ENCODE measurements at places on chromosomes 7 and 10.

- no peak for DNase-seq
These were observed 221.0 kb downstream of the GLRX3 start for GRCh38 chr10:130357226-130357625.

DNA sequence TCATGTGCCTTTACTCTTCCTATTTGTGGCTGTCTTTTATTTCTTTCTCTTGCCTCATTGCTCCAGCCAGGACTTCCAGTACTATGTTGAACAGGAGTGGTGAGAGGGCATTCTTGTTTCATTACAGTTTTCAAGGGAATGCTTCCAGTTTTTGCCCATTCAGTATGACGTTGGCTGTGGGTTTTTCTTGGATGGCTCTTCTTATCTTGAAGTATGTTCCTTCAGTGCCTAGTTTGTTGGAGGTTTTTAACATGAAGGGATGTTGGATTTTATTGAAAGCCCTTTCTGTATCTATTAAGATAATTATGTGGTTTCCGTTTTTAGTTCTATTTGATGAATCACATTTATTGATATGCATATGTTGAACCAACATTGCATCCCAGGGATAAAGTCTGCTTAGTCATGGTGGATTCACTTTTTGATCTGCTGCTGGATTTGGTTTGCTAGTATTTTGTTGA lies 96.8 kb downstream of the GLCCI1 start:
- no peak for DNase-seq

DNA sequence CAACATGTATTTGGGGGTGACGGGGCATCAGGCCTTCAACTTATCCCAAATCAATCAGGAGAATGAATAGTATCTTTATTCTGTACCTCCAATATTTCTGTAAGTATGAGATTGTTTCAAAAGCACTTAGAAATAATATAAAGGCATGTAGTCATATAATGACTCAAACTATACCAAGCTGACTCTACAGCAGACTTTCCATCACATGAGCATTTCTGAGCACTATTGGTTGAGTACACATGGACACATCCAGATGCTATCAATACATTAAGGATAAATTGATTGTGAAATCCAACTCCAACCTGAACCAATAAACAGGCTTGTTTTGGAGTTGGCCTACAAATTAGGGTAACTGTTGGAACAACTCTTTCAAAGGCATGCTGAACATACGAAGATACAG lies 229.4 kb downstream of the SFMBT2 start:
- DNase-seq, result no peak

- DNase-seq, result no peak
These were observed 3.3 kb upstream of the MEST start for GRCh38 chr7:130488392-130489139.

DNA sequence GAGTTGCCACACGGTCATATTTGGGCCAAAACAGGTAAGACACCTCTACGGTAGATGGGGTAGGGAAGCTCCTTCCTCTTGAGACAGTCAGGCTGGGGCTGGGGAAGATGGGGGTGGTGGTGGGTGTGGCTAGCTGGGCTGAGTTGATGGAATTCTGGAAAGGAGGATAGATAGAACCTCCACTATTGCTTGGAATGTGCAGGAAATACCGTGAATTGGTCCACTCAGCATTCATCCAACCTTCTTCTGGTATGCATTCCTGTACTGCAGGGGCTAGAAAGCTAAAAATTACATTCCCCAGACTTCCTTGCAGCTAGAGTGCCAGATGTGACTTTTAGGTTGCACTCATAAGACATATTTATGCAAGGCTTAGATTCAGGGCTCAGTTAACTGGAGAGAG lies 24.8 kb downstream of the TLX1 start:
- DNase-seq, result no peak

- DNase-seq, result no peak
These were observed 2.2 kb downstream of the MAP3K8 start for GRCh38 chr10:30436191-30436611.

DNA sequence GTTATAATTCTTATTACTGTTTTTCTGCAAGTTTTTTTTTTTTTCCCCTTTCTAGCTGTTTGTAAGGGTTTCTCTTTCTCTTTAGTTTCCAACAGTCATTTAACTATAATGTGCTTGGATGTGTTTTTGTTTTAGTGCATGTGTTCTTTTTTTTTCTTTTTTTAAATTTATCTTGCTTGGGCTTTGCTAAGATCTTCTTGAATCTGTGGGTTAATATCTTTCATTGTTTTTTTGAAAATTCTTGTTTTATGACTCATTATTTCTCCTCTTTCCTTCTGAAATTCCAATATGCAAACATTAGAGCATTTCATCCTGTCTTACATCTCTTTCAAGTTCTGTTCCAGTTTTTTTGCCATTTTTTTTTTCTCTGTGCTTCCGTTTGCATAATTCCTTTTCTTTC lies 5.7 kb upstream of the HK1 start:
- no peak for DNase-seq

- DNase-seq, result no peak
These were observed 9.5 kb upstream of the ASAH2 start for GRCh38 chr10:50260791-50261281.

DNA sequence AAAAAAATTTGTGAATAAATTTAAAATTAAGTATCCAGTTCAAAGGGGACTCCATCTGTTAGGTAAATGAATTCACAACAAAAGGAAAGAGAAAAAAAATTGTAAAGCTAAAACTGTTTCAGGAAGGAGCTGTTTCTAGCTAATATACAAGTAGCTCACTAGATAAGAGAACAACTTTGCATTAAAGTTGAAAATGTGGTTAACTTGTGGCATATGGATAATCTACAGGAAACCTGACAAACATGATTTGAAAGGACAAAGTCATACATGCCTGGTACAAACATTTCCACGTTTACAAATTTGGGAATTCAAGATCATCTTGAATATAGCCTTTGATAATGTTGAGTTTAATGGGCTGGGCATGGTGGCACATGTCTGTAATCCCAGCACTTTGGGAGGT lies 8.9 kb downstream of the NT5C3A start:
- DNase-seq, result no peak

DNA sequence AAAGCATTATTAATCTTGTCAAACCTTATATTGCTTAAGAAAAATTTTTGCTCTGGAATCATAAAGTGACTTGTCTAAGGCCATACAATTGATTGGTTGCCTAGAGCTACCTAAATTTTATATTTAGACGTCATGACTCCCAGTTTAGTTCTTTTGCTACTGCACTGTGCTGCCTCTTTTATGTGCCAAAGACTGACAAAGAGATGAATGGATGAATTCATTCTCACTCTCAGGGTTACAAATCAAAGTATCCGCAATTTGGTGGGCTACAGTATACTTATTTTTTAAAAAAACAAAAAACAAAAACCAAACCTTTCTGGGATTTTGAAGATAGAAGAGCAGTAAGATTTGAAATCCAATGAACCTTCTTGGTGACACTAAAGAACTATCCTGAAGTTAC lies 27.7 kb upstream of the TMEM229A start:
- DNase-seq, result no peak

GRCh38 chr7:35702541-35702940 lies 7.6 kb upstream of the HERPUD2 start:
- no peak for DNase-seq

DNA sequence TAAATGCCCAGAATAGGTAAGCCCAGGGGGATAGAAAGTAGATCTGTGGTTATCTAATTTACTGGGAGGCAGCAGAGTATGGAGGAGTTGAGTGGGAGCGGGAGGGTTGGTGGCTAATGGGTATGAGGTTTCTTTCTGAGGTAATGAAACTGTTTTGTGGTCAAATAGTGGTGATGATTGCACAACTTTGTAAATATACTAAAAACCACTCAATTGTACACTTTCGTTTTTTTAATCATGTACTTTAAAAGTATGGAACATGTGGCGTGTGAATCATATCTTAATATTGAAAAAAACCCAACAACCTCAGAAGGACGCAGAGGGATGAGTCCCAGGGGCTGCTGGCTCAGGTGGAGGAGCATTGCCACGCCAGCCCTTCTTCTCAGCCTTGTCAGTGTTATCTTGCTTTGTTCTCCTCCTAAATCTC lies 118.1 kb downstream of the WDR11 start:
- DNase-seq, result no peak

DNA sequence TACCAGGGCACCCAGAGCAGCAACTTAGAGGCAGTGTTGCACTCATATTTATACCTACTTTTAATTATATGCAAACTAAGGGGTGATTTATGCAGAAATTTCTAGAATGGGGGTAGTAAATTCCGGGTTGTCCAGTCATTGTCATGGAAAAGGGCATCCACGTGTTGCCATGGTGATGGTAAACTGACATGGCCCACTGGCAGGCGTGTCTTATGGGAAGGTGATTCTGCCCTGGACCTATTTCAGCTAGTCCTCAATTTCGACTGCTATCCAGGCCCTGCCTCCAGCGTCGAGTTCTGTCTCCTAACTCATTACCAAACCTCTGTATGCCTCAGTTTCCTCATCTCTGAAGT lies 12.8 kb downstream of the SNX8 start:
- DNase-seq, result no peak

GRCh38 chr10:25820472-25820871 lies 113.6 kb upstream of the MYO3A start:
- DNase-seq, result no peak

DNA sequence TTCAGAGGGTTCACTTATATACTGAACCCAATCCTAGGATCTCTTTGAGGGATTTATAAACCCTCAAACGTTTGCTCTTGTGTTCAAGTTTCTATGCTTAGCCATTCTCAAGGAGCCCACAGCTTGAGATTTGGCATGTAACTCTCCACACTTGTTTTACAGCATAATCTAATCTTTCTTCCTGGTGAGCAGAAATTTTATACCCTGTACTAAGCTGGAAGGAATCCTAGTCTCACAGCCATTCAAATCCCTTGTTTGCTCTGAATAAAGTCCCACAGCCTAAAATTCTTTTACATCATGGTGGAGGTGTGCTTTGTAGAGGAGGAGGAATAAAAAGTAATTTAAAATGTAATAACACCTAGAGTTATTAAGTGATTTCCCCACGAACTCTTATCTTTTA lies 5.3 kb upstream of the AGR2 start:
- no peak for DNase-seq

GRCh38 chr7:39735903-39736302 lies 112.5 kb downstream of the RALA start:
- no peak for DNase-seq

GRCh38 chr7:100965723-100966541 lies 3.4 kb upstream of the MUC12 start:
- no peak for DNase-seq

- no peak for DNase-seq
These were observed 4.1 kb upstream of the SFR1 start for GRCh38 chr10:104117839-104118323.

DNA sequence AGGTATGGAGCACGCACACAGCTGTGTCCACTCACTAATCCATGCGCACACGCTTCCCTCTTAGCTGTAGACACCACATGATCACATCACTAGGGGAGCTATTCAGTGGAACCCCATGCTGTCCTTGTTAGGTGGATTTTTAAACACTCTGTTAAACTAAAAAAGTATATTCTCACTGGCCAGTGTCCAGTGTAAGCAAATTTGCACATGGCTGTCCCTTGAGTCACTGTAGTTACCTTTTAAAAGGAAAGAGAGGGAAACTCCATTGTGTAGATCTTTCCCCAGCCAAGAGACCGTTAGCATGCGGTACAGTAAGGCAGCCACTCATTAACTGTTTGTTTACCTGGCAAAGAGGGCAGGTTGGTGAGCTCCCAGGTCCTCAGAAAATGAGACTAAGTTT lies 81.6 kb upstream of the INSYN2A start:
- DNase-seq, result no peak

- no peak for DNase-seq
These were observed 86.2 kb upstream of the PPIF start for GRCh38 chr10:79260811-79261740.

GRCh38 chr10:2688958-2689357 lies 378.4 kb upstream of the PFKP start:
- no peak for DNase-seq

DNA sequence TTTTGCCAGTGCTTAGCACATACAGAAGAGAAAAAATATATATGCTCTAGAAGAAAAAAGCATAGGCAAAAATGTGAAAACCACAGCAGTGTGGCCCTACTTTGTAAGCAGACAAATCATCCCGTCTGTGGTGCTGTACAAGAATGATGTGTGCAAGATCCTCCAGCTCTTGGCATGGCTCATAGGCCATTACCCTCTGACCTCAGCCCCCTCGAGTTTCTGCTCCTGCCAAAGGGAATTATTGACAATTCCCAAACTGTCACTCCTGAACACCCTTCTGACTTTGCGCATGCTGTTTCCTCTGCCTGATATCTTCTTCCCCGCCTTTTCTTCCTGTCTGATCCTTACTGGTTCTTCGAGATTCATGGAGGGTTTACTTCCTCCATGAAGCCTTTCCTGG lies 27.1 kb downstream of the PLA2G12B start:
- no peak for DNase-seq

GRCh38 chr10:43607199-43607573 lies 948 bp downstream of the ZNF485 start:
- no peak for DNase-seq

DNA sequence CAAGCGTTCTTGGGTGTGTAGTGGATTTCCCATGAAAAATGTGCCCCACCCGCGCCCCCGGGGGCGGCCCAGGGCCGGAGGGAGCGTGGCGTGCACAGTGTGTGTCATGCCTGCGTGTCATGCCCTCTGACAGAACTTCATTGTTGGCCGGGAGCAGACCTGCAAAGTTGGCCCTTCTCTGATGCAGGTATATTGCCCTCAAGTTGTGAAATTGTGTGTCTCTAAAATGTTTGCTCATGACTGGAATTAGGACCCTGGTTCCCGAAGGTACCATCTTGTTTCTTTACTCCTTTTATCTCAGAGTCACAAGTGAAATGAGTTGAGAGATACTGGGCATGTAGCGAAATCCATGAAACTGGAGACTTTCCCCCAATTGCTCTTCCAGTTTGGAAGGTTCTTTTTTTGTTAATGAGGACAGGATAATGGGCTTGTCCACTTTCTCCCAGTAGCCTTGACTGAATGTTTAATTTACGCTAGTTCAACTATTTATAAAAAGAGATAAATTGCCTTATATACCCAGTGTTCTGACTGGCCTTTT lies 26.2 kb downstream of the ADK start:
- no peak for DNase-seq

GRCh38 chr7:22008087-22008486 lies 62.4 kb upstream of the CDCA7L start:
- DNase-seq, result no peak

DNA sequence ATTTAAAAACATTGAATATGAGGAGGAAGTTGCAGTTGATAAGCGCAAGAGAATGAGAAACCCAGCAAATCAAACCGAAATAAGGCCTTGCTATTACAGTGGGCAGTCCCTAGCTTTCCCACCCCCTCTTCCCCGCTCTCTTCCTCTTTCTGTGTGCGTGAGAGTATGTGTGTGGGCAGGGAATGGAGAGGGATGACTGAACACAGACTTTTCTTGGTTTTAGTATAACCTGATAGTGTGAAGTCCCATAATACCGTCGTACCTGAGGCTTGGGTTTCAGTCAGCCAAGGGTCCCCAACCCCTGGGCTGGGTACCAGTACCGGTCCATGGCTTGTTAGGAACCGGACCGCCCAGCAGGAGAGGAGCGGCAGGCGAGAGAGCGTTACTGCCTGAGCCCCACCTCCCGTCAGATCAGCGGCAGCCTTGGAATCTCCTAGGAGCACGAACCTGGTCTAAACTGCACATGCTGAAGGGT lies 255.3 kb downstream of the CELF2 start:
- DNase-seq, result no peak

- DNase-seq, result no peak
These were observed 80.2 kb downstream of the HTR7 start for GRCh38 chr10:90777621-90778020.

- DNase-seq, result no peak
These were observed 879.0 kb upstream of the CELF2 start for GRCh38 chr10:10138685-10139084.

- DNase-seq, result peak; percentile 94
These were observed 70.9 kb upstream of the CTBP2 start for GRCh38 chr10:125231116-125231812.
